IPS-NIHi11 (cell line): ENCODE measurements at places on chromosomes 1 and 21.

DNA sequence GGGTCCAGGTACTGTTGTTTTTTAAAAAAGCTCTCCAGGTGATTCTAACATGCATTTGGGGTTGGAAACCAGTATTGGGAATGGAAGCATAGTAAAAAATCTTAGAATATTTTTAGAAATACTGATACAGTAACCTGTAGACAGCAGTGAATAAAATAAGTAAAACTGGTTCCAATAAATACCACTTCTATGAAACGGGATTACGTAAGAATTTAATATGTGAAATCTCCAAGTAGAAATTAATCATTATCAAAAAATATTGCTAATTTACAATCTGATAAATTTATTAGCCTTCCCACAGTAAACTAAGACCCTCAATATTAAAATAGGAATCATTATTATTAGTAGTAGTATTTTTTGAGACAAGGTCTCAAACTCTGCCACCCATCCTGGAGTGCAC is 177.5 kb downstream of the COP1 start:
- no peak for DNase-seq

GRCh38 chr1:43537423-43538142 is 6.9 kb downstream of the PTPRF start:
- DNase-seq, result no peak

GRCh38 chr21:45454060-45454925 is 49.3 kb downstream of the COL18A1 start:
- DNase-seq, result no peak

- no peak for DNase-seq
These were observed 42.7 kb upstream of the SELENON start for GRCh38 chr1:25757151-25757845.

GRCh38 chr1:175597969-175598765 is 145.2 kb downstream of the TNR start:
- no peak for DNase-seq

DNA sequence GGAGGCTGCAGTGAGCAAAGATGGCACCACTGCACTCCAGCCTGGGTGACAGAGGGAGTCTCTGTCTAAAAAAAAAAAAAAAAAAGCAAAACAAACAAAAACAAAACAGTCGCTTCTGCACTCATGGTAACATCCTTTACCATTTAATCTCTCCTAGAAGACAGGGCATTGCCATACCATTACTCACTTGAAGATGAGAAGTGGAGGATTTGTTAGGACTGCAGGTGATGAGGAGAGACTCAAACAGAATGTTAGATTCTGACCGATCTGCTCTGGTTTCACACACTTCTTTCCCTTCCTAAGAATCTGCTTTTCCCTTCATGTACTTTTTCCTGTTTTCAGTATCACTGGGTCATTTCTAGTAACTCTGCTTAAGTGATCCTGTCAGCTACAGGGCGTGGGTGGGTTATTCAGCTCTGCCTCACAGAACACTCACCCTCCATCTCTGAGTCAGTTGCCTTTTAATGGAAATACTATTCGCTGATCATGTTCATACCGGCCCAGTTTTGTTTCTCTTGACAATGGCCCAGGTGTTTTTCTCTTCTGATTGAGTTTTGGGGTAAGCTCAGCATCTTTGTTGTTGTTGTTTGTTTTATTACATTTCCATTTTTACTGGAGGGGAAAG is 148.0 kb upstream of the ERG start:
- no peak for DNase-seq

DNA sequence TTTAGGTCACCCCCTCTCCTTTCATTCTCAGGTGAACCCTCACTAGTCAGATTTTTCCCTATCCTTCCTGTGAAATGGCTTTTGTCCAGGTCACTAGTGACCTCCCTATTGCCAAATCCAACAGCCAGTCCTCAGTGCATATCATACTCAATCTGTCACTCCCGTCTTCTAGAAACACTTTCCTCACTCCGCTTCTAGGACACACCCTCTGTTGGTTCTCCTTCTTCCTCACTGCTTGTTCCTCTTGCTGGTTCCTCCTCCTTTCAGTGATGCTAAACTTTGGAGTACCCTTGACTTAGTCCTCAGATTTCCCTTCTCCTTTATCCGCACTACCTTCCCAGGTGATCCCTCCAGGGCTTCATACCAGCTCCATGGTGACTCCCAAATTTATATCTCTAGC is 94.3 kb downstream of the RNF220 start:
- DNase-seq, result no peak

- DNase-seq, result no peak
These were observed 27.1 kb downstream of the CRNN start for GRCh38 chr1:152386940-152387339.

DNA sequence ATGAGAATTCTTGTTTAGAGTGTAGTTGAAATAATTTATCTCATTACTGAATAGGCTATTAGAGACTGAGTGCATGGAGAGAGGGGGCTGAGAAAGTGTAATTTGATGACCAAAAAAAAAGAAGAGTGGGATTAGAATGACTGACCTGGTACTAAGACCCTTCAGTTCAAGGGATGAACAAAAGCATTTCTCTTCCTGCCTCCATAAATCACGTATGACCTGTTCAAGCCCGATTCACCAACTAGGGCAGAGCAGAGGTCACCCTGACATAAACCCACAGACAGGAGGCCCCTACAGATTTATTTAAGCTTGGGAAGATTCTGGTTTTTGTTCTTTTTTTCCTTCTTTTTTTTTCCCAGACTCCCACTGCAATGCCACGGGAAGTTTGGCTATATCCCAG is 123.7 kb upstream of the COP1 start:
- no peak for DNase-seq

- DNase-seq, result no peak
These were observed 20.2 kb downstream of the NFYC start for GRCh38 chr1:40711465-40712404.
